ENCODE measurements at places on chromosomes 7 and 10.

- no peak for DNase-seq
Observed at GRCh38 chr7:33674804-33675411, 230.4 kb upstream of the BMPER start.

DNA sequence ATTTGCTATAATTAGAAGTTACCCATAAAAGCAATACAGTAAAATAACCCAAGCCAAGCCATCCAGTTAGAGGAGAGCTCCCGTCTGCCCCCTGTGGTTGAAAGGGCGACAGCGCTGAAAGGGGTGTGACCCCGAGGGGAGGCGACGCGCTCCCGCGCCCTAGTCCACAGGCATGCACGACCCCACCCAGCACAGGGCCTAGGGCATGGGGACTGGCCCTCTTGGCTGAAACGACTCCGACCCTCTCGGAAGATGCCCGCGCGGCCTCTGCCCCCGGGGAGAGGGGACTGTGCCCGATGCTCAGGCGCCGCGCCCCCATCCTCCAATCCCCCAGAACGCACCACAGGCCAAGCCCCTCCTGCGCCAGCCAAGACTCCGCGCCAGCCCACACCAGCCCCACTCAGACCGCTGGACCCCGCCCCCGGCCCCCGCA lies 64.0 kb downstream of the CSGALNACT2 start:
- DNase-seq = no peak

- DNase-seq = no peak
Observed at GRCh38 chr10:101660256-101660655, 34.7 kb downstream of the FBXW4 start.

GRCh38 chr10:29244978-29245377 lies 43.9 kb upstream of the LYZL1 start:
- DNase-seq = no peak

GRCh38 chr10:27997865-27998177 lies 1.1 kb downstream of the ODAD2 start:
- DNase-seq = no peak

DNA sequence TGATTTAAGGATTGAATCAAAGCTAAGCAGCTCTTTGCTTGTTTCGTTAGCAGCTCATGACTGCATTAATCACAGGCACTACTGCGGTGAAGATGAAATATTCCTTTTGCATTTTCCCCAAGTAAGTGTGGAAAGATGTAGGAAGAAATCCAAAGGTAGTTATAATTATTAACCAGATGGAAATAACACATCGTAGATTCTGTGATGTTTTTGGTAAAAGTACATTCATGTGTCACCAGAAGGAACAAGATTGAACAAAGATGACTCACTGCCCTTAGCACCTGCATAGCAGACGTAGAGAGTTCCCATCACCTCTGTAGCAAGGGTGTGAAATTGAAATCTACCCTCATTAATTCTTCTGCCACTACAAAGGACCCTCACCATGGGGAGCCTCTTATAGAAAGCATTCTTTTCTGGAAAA lies 37.1 kb downstream of the SMURF1 start:
- no peak for DNase-seq

DNA sequence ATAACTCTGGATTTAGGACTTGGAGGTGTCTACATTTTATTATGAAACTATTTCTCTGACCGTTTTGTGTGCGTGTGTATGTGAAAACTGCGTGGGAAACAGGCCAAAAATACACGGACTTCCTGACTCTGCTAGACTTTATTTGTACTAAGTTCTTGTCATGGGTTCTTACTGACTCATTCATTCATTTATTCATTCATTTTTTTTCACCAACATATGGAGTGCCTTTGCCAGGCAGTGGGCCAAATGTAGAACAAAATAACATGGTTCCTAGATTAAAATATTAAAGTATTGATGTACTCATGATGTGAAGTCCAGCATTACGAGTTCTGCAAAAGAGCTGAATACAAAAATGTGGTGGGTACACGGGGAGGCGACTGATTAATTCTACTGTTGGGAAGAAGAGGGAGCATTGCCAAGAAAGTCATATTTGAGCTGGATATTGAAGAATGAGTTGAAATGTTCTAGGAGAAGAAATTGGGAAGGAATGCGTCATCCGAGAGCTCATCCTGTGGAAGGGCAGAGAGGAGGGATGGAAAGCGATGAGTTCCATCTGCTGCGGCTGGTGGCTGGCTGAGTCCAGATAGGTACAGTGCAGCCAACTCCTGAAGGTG lies 24.6 kb downstream of the CACNB2 start:
- no peak for DNase-seq

DNA sequence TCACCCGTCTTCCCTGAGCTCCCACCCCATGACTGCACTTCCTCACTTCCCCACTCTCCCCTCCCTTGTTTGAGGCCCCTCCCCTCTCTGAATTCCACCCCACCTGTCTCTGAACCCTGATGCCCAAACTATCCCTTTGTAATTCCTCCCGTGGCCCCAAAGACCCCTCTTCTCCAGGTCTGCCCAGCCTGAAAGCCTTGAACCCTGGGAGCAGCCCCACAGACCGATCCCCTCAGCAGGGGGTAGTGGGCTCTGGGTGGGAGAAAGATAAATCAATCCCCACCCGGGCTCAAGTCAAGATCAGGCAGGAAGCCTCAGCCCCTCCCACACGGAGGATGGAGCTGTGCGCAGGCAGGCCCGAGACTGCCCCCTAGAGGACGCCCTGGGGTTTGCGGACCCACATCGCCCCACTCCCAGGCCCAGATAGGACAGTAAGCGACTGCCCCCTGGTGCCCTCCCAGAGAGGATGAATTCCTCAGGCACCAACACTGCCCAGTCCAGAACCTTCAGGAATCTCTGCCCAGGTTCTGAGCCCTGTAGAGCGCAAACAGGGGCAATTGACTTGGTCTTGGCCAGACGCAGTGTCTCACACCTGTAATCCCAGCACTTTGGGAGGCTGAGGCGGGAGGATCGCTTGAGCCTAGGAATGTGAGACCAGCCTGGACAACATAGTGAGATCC lies 11.7 kb downstream of the HSPB1 start:
- DNase-seq = peak; percentile 84

- DNase-seq = no peak
Observed at GRCh38 chr10:89073719-89074118, 83.1 kb downstream of the FAS start.

DNA sequence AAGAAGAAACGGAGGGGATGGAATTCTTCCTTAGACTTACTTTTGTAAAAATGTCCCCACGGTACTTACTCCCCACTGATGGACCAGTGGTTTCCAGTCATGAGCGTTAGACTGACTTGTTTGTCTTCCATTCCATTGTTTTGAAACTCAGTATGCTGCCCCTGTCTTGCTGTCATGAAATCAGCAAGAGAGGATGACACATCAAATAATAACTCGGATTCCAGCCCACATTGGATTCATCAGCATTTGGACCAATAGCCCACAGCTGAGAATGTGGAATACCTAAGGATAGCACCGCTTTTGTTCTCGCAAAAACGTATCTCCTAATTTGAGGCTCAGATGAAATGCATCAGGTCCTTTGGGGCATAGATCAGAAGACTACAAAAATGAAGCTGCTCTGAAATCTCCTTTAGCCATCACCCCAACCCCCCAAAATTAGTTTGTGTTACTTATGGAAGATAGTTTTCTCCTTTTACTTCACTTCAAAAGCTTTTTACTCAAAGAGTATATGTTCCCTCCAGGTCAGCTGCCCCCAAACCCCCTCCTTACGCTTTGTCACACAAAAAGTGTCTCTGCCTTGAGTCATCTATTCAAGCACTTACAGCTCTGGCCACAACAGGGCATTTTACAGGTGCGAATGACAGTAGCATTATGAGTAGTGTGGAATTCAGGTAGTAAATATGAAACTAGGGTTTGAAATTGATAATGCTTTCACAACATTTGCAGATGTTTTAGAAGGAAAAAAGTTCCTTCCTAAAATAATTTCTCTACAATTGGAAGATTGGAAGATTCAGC lies 158.7 kb upstream of the LANCL2 start:
- no peak for DNase-seq

DNA sequence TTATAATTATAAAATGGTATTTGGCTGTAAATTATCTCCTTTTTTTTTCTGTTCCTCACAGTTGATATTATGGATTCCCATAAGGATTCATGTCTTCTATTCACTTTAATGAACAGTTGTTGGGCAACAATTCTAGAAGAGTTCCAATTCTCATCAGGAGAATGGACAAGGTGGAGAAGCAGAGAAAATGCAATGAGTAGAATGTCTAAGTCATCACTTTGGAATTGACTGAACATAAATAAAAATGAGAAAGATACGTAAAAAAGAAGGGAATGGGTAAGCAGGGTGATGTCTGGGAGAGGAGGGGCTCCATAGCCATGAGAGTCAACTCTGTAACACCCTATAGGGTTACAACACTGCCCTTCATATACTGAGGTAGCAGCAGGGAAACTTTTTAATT lies 1.8 kb upstream of the CAV2 start:
- no peak for DNase-seq

- DNase-seq = no peak
Observed at GRCh38 chr10:98528166-98528804, 81.5 kb upstream of the HPS1 start.

DNA sequence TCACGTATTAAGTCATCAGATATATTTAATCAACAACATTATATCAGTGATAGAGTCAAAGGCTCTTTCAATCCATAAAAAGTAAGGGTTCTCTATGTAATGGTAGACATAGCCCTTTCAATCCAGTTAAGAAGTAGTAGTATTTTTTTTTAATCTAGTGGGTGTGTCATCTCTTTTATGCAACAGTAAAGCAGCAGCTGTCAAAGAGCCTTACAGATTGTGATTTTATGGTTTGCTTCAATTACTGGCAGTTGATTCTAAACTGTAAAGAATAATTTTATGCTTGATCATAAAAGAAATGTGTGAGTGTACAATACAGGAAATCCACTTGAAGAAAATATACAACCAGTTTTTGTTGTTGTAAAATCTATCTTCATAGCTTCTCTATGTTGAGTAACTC lies 902.6 kb upstream of the MBL2 start:
- DNase-seq = no peak

DNA sequence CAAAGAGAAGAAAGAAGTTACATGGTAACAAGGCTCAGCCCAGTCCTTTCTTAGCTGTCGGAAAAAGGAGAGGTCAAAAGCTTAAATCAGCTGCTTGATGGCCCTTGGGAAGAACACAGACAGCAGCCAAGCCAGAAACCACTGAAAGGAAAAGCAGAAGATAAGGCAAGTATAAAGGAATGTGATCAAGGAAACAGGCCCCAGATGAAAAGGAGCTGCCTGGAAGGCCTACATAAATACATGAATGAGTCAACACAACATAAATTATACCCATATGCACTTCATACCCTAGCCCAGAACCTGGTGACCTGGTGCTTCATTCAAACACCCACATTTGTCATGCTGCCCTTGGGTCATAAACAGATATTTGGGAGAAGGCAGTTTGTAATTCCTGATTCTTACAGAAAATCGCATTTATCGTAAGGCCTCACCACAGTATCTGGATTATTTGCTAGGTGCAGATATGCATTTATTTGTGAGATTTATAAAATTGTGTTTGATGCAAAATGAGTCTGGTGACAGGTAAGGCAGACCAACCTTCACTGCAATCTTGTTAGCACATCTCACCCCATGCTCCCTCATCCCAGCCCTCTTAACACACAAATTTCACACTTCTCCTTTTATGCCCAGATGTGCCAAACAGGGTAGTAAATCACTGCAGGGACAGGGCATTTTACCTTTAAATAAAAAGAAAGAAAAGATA lies 94.9 kb upstream of the KCNIP2 start:
- DNase-seq = no peak

- DNase-seq = no peak
Observed at GRCh38 chr7:140714331-140715040, 18.0 kb downstream of the NDUFB2 start.

GRCh38 chr7:106269254-106269961 lies 15.4 kb downstream of the NAMPT start:
- DNase-seq = no peak

DNA sequence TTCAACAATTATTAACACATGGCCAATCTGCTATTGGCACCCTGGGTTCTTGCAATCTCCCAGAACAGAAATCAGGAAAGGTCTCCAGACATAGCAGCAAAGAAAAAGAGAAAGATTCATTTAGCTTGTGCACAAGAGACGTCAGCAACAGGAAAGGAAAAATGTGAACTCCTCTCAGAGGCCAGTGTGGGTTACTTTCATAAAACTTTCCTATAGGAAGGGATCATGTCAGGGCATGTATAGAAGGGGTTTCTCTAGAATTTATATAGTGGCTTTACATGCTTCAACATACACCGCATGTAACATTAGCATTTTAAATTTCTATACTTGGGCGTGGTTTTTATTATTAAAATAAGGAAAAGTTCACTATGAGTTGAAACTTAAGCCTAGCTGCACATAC lies 725.1 kb downstream of the SORCS1 start:
- DNase-seq = no peak

DNA sequence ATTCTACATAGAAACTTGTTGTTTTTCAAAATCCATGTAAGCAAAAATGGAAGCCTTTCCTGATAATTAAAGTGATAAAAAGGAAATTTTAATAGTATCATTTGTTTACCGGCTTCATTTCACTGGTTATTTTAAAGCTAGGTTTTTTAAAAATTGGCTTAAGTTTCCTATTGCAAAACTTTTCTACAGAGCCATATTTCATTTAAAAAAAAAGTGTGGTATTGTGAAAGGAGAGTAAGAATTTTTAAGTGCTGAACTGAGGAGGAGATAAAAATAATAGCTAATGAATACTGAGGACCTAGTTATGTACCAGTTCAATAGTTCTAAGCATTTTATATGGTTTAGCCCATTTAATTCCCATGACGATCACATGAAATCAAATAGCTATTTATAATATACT lies 172.2 kb upstream of the COL1A2 start:
- no peak for DNase-seq

GRCh38 chr10:88395677-88396076 lies 187.4 kb downstream of the RNLS start:
- DNase-seq = peak; percentile 11

DNA sequence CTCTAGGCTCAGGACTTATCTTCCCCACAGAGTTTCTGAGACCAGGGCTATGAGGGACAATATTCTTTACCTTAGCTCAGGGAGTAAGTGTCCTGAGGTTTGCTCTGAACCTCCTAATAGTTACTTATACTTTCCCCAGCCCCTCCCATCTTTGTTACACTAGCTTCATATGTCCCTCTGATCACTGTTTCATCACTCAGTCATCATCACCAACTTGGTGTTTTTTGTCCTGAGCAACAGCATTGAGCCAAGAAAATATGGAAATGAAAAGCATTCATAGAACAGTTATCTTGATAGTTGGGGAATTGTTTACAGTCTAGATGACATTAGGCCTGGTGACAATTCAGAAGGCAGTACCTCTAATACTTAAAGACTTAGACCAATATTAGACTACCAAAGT lies at the start of gene PRSS37:
PRSS37 (minus strand) TSS at position 101 of the 400 bp plus-strand sequence. CDS start 436 bp downstream, outside the sequence.
- DNase-seq = no peak

GRCh38 chr10:11018432-11018841 lies 765 bp downstream of the CELF2 start:
- DNase-seq = no peak

GRCh38 chr10:35909121-35909720 lies 267.1 kb upstream of the FZD8 start:
- no peak for DNase-seq

GRCh38 chr7:12458520-12459131 lies 55.0 kb upstream of the VWDE start:
- peak; percentile 32 for DNase-seq
